ENCODE measurements at places on chromosomes 7 and 10.

GRCh38 chr10:69316313-69317059 lies 38.2 kb downstream of the HK1 start:
- DNase-seq = peak; percentile 46

- peak; percentile 88 for DNase-seq
Observed at GRCh38 chr10:30637881-30638467, 8.4 kb upstream of the LYZL2 start.

DNA sequence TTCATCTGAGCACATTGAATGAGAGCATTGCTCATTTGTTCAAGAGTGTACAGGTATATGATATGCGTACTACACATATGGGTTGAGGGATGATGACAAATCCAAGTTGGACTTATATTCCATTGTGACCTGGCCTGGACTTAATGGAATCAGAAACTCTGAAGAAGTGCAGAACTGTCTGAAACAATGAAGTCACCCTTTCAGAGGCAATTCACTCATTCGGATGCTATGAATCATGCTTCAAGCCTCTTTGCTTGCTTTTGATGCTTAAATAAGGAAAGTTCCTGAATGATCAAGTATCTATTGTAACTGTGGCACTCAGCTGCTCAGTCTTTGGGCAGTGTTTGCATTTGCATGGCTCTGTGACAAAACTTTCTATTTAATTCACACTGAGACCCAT lies 93.4 kb downstream of the ZNF365 start:
- DNase-seq = peak; percentile 50

GRCh38 chr10:69693886-69694285 lies 63.8 kb downstream of the FAM241B start:
- DNase-seq = no peak

GRCh38 chr7:11120675-11121220 lies 147.1 kb downstream of the PHF14 start:
- DNase-seq = no peak

DNA sequence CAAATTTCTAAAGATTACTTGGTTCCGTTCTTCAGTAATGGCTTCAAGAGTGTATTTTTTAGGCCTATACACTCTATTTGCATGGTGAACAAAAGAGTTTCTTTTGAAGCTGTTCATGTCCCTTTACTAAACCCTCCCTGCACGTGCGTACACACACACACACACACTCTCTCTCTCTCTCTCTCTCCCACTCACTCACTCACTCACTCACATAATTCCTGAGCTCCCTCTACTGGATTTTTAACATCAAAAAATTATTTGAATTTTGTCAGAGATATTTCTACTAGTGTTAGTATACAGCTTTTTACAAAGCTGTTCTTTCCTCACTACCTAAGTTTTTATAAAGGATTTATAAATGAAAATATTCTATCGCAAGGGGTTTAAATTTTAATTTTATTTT lies 85.9 kb downstream of the UBE3C start:
- DNase-seq = peak; percentile 37

- no peak for DNase-seq
Observed at GRCh38 chr10:535952-536351, 153.5 kb downstream of the DIP2C start.

DNA sequence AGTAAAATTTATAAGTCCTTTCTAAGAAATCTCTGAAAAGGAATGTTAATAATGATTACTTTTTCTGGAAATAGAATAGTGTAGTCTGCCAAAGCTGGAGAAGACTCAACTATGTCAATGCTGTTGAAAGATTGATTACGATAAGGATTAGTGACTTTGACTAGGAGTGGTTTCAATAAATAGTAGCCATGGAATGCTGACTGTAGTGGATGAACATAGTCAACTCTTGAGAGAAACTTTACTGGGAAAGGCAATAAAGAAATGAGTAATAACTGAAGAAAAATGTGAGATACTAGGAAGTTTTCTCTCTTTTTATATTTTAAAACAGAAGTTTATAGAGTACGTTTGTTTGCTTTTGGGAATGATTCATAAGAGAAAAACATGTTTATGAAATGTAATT lies 105.0 kb upstream of the CDK13 start:
- DNase-seq = peak; percentile 72

- peak; percentile 48 for DNase-seq
Observed at GRCh38 chr10:79149662-79150443, 81.1 kb downstream of the ZMIZ1 start.

GRCh38 chr7:151735851-151736402 lies 141.0 kb downstream of the PRKAG2 start:
- DNase-seq = no peak

DNA sequence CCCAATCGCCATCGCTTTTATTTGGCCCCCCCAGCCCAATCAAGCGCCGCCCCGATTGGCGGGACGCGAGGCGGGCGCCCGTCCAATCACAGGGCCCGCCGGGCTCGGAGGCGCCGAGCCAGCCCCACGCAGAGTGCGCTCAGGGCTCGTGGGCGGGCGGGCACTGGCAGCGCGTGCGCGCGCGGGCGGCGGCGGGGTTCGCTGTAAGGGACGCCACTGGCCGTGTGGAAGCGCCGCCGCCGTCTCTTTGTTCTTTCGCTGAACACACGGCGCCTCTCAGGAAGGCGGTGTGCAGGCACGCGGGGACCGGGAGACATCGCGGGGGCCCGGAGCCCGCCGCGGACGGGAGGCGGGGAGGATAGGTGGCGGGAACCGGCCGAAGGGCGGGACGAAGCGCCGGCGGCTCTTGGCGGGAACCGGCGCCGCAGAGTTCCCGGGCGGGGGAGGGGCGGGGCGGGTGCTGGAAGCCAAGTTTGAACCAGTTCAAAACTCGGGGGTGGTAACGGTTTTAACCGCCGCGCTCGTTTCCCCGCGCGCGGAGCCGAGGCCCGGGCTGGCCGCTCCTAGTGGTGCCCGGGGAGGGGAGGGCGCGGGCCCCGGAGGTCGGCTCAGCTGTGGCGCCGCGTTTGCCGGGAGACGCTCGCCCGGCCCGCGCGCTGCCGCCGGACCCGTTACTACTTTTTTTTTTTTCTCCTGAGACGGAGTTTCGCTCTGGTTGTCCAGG lies 370 bp upstream of the EZH2 start:
- peak; percentile 92 for DNase-seq

DNA sequence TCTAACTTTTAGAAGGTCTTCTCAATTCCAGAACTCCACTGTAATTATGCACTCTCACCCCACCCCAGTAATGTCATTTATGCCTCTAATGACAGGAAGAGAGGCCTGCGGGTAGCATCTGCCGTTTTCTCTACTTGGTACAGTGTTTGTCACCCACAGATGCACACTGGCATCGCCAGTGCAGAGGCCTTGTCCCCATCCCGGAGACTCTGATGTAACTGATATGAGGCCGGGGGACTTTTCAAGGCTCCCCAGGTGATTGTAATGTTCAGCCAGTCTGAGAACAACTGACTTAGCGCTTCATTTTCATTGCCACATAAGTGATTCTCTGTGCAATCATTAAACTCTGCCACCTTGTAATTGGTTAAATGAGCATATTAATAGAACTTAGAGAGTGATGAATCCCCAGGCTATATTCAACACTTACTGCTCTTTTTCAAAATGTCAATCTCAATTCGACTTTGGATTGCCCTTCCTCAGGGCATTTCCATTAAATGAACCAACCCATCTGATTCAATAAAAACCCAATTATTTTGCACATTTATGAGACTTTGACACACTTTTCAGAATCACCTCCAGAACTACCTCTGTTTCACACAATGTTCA lies 113.2 kb downstream of the HERPUD2 start:
- DNase-seq = no peak

DNA sequence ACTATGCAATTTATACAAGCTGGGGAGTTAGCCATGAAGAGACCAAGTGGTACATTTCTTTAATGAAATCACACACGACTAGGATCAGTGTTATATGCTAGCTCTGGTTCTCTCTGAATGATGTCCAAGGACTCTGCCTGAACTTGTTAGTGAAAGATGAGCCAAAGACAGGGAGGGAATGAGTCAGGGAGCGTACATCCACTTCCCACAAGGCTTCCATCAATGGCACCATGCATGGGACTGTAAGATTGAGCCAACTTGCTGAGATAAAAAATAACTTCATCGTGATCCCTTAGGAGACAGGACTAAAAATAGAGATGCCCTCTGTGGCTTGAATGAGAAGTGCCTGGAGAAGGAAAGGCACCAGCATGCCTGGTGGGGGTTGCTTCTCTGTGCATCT lies 629.7 kb downstream of the ACTR3B start:
- no peak for DNase-seq

DNA sequence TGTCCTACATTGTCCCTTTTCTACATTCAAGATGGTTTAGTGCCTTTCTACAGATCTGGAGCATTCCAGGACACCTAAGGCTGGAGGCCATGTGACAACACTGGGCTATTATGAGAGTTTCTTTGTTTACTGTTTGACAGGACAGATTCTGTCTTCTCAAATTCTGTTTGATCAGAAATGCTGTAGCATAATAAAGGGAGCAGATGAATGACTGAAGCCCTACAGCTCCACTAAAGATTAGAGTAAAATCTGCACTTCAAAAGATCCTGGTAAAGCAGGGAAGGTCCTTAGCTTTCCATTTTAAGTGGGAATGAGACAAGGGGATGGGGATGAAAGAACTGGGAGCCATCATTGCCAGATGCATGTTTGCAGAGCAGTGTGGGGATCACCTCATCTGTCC lies 38.4 kb downstream of the TMEM229A start:
- DNase-seq = no peak

- peak; percentile 54 for DNase-seq
Observed at GRCh38 chr7:28853834-28854749, 104.0 kb downstream of the TRIL start.

DNA sequence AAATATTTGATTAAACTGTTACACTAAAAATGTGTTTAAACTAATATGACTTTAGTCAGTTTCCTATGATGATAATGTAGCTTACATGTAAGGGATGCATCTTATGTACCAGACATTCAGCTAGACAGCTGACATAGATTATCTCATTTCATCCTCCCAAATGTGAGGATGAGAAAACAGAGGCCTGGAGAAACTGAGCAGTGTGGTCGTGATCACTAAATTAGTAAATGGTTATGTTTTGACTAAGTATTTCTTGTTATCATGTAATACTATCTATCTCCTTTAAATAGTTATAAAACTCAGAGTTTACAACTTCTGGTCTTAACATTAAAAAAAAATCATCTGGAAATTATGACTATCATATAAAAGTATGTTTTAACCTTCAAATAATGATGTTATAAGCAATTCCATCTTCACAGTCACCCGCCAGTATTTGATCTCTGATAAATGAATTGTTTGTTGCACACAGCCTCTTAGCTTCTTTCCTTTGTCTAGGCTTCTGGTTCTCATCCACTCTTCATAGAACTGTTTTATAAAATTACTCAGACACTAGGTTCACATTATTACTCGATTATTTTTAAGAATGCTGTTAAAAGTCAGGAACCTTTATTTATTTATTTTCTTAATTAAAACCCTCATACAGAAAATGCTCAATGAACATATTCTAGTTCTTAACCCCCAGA lies 33.6 kb upstream of the HDAC9 start:
- no peak for DNase-seq

DNA sequence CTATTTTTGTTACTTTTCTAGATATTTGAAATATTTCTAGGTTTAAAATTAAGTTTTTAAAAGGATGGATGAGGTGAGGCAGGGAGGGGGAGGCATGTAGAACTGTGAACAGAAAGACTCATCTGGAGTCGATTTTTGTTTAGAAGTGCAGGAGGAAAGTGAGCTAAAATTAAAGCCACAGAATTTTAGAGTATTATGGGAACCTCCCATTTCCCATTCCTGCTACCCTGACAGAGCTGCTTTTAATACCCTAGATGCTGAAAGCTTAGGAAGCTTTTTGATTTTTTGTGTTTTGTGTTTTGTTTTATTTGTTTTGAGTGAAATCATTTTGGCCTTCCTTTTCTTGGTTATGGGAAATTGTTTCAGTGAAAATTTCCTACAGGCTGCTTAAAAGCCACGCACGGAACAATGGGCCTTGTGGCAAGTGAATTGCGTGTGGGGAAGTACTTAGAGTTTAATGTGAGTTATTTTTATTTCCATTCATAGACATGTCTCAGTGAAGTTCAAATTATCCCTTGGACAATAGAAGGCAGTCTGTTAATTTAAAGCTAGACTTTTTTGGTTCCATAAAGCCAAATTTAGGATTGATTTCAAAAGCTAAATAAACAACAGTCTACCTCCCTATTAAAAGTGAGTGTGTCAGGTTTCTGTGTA lies 102.0 kb upstream of the HDAC9 start:
- no peak for DNase-seq

GRCh38 chr10:97136756-97137155 lies 49.0 kb downstream of the SLIT1 start:
- no peak for DNase-seq

DNA sequence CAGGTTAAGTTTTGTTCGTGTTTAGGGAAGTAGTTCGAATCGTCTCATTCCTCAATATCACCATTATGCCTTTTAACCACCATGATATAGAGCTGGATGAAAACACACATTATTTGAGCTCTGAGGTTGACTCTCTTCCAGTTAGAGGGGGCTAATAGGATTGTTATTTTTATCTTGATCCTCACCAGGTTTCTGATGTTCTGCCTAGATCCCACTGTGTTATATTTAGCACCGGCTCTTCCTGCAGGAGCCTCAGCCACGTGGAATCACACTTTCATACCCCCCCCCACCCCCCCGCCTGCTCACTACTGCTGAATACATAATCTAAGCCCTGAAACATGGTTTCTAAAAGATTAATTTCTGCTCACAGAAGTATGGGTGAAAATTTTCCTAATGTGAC lies 88.3 kb downstream of the NRCAM start:
- no peak for DNase-seq

GRCh38 chr7:98024075-98024474 lies 34.1 kb upstream of the OCM2 start:
- DNase-seq = no peak

DNA sequence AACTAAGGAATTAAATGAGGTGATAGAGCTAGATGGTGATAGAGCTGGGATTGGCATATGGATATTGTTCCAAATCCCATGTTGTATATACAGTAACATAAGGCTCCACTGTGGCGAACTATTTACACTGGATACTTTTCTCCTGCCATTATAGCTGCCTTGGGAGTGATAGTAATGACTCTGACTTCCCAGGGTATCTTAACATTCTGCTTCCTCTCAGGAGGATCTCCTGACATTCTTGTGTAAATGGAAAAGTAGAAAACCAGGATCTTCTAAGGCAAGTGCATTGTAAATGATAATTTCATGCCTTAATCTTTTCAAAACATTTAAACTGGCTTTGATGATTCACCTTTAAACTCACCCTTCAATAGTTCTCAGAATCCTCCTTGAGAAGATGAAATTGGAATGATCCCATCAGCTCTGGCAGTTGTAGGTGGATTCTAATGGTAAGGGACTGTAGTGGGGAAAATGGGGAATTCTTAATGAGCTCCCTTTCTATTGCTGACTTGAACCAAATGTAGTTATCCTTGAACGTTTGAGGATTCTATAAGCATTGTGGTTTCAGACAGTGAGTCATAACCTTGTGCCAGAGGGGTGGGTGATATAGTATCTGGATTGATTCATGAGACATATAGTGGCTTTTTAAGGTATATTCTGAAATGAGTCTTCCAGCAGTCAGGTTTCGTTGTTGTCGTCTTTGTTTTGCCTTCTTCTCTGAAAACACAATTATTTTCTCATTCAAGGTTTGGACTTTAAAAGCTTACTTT lies 450.0 kb downstream of the SUGCT start:
- DNase-seq = peak; percentile 83
